IMR-90 (cell line): ENCODE measurements at places on chromosomes 12 and 14. TPM values are rescaled to one million over a fixed set of nuclear protein-coding genes. Genes with fewer than 3 reads are reported as not detected.
A peak's percentile ranks its signal among the peaks of the same experiment; 100 is the strongest.

RERG gene
- total RNA-seq: not detected in 2 replicates

NXPH4 gene
- total RNA-seq: 0.36 and 0.56 TPM in 2 replicates

FOXG1 gene
- not detected in 2 replicates for total RNA-seq

TAS2R20 gene
- total RNA-seq: 3.4 and 3.9 TPM in 2 replicates

EPYC gene
- total RNA-seq: not detected in 2 replicates

CIT gene
- 21.0 and 23.1 TPM in 2 replicates for total RNA-seq

VDR gene
- 3.9 and 5.4 TPM in 2 replicates for total RNA-seq

SLC38A4 gene
- total RNA-seq: 2.3 and 2.8 TPM in 2 replicates

SYT1 gene
- total RNA-seq: 3.0 and 4.2 TPM in 2 replicates

PRKD1 gene
- 12.8 and 12.9 TPM in 2 replicates for total RNA-seq

GRCh38 chr14:95897280-95897679, 20.6 kb downstream of the TUNAR start:
- H3K36me3 ChIP-seq: no peaks in the 10 kb centered on the region
- peaks cover 8% of the 10 kb centered on the region for H3K27me3 ChIP-seq
- H3K27ac ChIP-seq: no peak overlapping the region
- H3K4me3 ChIP-seq: no peak overlapping the region

DNA sequence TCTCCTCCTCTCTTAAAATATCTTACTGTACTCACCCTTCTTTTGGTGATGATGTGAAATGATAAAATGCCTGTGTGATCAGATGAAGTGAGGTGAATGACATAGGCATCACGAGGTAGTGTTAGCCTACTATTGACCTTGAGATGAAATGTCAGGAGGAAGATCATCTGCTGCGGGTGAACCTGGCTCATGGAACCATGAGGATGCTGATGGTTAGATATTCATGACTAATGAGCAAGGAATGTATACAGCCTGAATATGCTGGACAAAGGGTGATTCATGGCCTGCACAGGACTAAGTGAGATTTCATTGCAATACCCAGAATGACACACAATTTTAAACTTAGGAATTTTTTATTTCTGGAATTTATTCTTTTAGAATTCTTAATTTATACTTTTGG, 89.6 kb downstream of the DAAM1 start:
- peak; percentile 94 for DNase-seq

DNA sequence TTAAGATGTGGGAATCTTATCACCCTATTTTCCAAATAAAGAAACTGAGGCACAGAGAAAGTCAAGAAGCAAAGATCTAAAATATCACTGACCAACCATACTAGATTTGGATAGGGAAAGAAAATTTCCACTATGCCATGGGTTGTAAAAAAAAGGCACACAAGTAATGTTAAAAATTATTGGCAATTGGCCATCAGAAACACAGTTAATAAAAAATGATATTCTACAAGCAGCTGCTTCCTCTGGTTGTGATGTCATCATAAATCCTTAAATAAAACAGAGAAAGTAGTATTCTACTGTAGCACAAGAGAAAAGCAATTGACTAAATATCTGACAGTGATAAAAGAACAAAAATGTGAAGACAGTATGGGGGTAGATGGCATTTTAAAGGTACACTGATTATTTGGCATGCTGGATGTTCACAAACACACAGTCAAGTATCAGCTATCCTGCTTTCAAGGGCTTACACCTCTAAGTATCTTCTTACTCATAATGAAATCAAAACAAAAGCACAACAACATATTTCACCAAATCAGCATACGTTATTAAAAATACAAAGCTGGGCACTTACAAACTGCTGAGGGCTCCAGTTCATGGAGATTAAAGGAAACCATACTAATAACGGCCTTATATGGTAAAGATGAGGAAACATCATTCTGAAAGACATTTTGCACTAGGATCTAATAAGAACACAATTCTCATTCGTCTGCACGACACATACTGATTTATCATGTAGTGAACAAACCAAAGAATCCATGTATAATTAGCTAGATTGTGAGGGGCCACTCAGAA, 45.7 kb downstream of the CORO1C start:
- H3K4me3 ChIP-seq: no peak overlapping the region
- no peaks in the 10 kb centered on the region for H3K27me3 ChIP-seq
- peaks cover 25% of the 10 kb centered on the region for H3K4me1 ChIP-seq
- H3K27ac ChIP-seq: peak overlapping the region; percentile 73; the same call in 1 of the 2 replicates

DNA sequence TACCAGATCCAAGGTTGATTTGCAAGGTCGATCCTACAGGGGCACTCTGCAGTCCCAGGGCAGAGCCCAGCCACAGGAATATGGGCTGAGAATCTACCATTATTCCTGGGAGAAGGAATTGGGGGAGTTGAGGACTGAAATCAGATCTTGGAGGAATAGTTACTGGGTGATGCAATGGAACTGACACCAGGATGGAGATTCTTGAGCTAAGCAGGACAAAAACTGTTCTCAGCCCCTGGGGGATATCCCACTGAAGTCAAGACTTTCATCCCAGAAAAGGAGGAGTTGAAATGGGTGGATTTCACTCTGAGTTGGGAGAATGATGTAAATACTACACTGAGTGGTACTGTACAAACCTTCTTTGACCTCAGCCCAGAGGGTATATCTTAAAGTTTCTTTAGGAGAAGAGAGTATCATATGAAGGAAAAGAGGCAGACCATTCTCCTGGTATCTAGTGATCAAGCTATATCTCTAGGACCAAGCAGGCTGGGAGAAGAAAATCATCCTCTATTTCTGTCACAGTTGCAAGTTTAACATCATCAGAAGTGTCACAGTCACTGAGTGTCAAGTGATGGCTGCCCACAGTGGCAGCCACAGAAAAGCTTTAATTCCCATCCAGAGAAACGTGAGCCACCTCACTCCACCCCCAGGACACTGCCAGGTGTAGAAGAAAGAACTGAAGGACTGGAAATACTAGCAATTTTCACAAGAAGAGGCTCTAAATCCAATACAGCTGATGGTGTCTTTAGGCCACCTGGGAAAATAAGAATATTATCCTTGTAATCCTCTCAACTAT, 181.9 kb downstream of the NUAK1 start:
- no peak overlapping the region for H3K27ac ChIP-seq
- no peak for DNase-seq
- no peak overlapping the region for H3K4me3 ChIP-seq
- H3K27me3 ChIP-seq: no peaks in the 10 kb centered on the region

DNA sequence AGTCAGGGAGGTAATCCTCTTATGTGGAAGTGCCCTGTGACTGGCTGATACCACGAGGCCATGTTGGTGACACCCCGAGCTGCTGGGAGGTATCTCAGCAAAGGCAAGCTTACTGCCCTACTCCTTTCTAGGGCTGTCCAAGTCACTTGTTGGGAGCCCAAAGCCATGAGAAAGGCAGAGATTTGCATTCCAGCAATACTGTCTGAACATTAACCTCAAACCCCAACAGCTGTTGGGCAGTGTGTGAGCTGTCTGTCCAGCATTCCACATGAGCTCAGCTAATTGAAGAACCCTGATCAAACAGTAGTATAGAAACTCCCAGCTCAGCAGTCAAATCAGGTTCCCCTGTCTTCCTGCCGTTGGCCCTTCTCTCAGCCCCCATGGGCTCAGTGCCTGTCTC, 9.2 kb downstream of the ABHD4 start:
- peaks cover 67% of the 10 kb centered on the region for H3K36me3 ChIP-seq
- H3K4me1 ChIP-seq: peaks cover 5% of the 10 kb centered on the region; the same call in 1 of the 2 replicates
- H3K27me3 ChIP-seq: no peaks in the 10 kb centered on the region
- H3K27ac ChIP-seq: no peak overlapping the region
- peak; percentile 38 for DNase-seq

DNA sequence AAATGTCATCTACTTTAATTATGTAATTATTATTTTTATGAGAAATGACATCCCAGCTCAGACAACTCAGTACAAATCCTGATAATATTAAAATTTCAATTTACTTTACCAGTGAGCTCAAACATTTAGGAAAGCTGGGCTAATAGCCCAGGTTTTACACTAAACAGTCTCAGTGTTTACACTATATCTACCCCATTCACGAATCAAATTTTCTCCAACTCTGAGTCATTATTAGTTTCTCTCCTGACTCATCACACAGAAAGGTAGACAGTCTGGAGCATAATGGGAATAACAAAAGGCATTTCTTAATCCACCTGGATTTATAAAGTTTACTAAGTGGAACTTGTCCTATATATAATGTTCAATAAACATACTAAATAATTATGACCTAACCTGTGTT, 5.7 kb downstream of the PAWR start:
- peaks cover 2% of the 10 kb centered on the region; the same call in 1 of the 2 replicates for H3K4me1 ChIP-seq
- H3K27ac ChIP-seq: no peak overlapping the region
- H3K36me3 ChIP-seq: no peaks in the 10 kb centered on the region
- no peaks in the 10 kb centered on the region for H3K27me3 ChIP-seq
- no peak overlapping the region for H3K4me3 ChIP-seq

GRCh38 chr12:14814014-14814413, at the start of gene SMCO3:
SMCO3 (minus strand) TSS chr12:14814182; CDS start chr12:14806680, 7,502 bp downstream.
- H3K4me1 ChIP-seq: no peaks in the 10 kb centered on the region
- DNase-seq: no peak
- no peak within 1 kb of the TSS for H3K27ac ChIP-seq
- no peaks in the 10 kb centered on the region for H3K36me3 ChIP-seq

GRCh38 chr14:81839056-81839455, 305.4 kb upstream of the SEL1L start:
- H3K4me1 ChIP-seq: no peaks in the 10 kb centered on the region
- H3K27ac ChIP-seq: no peak overlapping the region
- no peaks in the 10 kb centered on the region for H3K27me3 ChIP-seq

DNA sequence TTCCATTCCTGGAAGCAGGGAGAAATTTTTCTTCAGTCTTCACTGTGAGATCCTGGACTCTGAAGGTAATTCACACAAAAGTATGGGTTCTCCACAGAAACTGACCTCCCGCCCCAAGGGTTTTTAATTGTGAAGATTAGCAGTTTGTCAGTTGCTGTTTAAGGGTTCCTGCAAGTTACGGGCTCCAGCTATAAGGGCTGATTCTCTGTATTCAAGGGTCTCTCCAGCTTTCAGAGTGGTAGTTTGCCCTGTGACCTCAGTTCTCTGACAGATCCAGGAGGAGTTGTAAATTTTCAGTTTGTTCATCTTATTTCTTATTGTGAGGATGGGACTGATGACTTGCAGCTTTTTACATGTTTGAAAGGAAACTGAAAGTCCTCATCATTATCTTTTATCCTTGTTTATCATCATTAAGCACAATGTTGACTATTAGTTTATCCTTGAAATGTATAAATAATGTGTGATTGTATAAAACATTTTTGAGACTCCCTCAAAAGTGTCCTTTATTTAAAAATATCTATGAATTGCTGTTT, 110.9 kb downstream of the SCAF11 start:
- no peaks in the 10 kb centered on the region for H3K27me3 ChIP-seq
- no peak overlapping the region for H3K4me3 ChIP-seq
- DNase-seq: no peak
- peak overlapping the region; percentile 16; the same call in 1 of the 2 replicates for H3K27ac ChIP-seq
- peaks cover 4% of the 10 kb centered on the region; the same call in 1 of the 2 replicates for H3K4me1 ChIP-seq
- H3K36me3 ChIP-seq: peaks cover 9% of the 10 kb centered on the region; the same call in 1 of the 2 replicates

DNA sequence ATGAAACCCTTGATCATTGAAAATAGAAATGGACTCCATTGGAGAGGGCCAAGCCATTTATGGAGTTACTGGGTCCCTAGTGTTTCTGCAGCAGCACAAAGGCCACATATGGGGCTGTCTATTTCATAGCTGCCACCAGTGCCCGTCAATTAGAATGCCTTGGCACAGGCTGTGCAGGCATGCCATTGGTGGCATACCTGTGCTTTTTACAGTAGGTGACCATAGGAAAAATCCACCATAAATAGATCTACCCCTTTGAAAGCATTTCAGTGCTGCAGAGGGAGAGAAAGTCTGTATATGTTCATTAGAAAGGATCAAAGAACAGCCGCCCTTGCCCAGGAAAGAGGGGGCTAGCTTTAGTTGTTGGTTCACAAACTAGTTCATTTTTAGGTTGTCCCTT, 13.1 kb downstream of the MYBPC1 start:
- H3K36me3 ChIP-seq: no peaks in the 10 kb centered on the region
- no peak overlapping the region for H3K27ac ChIP-seq
- H3K4me1 ChIP-seq: no peaks in the 10 kb centered on the region
- H3K4me3 ChIP-seq: no peak overlapping the region
- DNase-seq: no peak

GRCh38 chr12:1993871-1994371, 10.3 kb downstream of the DCP1B start:
- H3K4me3 ChIP-seq: no peak overlapping the region
- H3K27ac ChIP-seq: no peak overlapping the region
- DNase-seq: peak; percentile 95
- peaks cover 17% of the 10 kb centered on the region for H3K4me1 ChIP-seq
- H3K27me3 ChIP-seq: no peaks in the 10 kb centered on the region

- no peaks in the 10 kb centered on the region for H3K36me3 ChIP-seq
- H3K27me3 ChIP-seq: peaks cover 3% of the 10 kb centered on the region; the same call in 1 of the 2 replicates
- H3K4me3 ChIP-seq: no peak overlapping the region
Observed at GRCh38 chr12:3551386-3551785, 60.4 kb downstream of the PRMT8 start.

DNA sequence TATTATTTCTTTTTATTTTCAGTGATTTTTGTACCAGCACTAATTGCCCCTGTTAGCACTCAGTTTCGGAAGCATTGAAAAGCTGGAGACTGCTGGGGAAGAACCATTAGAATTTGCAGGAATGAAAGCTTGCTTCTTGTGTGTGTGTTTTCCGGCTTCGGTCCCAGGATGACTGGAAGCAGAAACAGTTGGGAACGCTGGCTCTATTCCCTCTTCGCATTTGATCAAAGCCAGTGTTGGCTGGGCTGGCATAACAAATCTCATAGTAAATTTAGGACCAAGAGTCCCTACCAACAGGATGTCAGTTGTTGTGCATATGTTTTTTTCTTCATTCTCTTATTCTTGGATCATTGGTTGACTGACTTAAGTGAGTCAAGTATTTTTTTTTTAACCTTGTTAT, 53.6 kb upstream of the TRAF3 start:
- no peaks in the 10 kb centered on the region for H3K27me3 ChIP-seq
- no peaks in the 10 kb centered on the region for H3K4me1 ChIP-seq
- DNase-seq: no peak
- peaks cover 36% of the 10 kb centered on the region for H3K36me3 ChIP-seq
- H3K27ac ChIP-seq: no peak overlapping the region

DNA sequence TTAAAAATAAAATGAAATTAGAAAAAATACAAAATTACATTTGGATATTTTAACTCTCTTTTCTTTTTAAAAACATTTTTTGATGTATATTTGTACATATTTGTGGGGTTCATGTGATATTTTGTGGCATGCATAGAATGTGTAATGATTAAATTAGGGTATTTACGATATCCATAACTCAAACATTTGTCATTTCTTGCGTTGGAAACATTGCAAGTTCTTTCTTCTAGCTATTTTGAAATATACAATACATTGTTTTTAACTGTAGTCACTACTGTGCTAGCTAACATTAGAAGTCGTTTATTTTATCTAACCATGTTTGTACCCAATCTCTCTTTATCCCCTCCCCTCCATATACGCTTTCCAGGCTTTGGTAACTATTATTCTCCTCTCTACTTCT, 13.9 kb upstream of the EIF2S3B start:
- H3K36me3 ChIP-seq: no peaks in the 10 kb centered on the region
- H3K27me3 ChIP-seq: peaks cover 2% of the 10 kb centered on the region; the same call in 1 of the 2 replicates
- H3K4me3 ChIP-seq: no peak overlapping the region
- no peaks in the 10 kb centered on the region for H3K4me1 ChIP-seq
- no peak overlapping the region for H3K27ac ChIP-seq

GRCh38 chr12:56840922-56841321, 77.8 kb downstream of the HSD17B6 start:
- H3K4me1 ChIP-seq: peaks cover 6% of the 10 kb centered on the region
- peaks cover 8% of the 10 kb centered on the region for H3K27me3 ChIP-seq

- no peak overlapping the region for H3K4me3 ChIP-seq
- H3K27me3 ChIP-seq: no peaks in the 10 kb centered on the region
- H3K4me1 ChIP-seq: peaks cover 15% of the 10 kb centered on the region
- no peaks in the 10 kb centered on the region for H3K36me3 ChIP-seq
Observed at GRCh38 chr14:31949709-31950108, 127.4 kb upstream of the ARHGAP5 start.
